ENCODE measurements at places on chromosomes 13 and 19.

DNA sequence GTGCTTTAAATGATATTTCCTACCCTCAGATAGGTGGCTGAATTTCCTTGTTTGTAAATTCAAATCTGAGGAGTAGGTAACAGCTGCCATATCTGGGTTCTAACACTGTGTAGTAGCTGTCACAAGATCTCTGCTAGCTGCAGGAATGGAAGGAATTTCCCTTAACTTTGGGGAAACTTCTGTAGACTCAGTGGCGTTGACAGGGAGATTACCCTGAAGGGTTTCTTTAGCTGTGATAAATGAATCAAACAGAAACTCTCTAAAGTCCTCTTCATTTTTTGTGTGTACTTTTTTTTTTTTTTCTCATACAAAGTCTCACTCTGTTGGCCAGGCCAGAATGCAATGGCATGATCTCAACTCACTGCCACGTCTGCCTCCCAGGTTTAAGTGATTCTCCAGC, 5.3 kb upstream of the EPSTI1 start:
- no peak for DNase-seq

DNA sequence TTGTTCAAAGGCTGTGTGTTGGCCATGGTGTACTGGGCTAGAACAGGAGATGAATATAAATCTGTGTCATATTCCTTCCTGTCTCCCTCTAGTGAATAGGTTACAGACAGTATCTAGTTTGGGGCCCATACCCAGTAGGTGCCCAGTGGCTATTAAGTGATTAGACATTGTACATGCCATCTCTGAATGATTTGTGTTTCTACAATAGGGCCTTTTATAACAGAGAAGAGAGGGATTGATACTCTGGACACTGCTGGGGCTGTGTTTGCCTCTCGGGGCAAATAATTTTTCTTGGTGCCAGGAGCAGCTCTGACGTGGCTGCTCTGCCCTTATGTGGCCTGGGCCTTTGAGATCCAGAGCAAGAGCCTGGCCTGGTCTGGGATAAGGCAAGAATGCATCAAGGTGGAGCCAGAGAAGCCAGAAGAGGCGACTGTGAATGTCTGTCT, 403.1 kb downstream of the SPRY2 start:
- DNase-seq = no peak

DNA sequence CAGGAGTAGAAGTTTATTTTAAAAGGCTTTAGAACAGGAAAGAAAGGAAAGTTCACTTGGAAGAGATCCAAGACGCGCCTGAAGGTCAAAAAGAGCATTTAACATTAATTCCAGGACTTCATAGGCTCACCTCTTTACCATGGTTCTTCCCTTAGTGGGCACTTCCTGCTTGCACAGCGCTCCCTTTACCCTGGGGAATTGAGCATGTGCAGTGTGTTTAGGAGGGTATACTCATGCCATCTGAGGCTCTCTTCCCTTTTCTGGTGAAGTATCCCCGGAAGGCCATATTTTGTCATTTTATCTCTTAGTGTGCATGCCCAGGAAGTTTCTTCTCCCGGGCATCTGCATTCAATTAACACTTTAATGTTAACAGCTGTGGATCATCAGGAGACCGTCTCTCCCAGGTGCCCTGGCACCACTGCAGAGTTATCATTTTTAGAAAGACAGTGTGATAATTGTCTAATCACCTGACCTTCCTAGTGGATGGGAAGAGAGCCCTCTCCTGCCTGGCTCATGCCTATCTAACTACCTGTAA, 66.1 kb upstream of the ABCC4 start:
- no peak for DNase-seq

GRCh38 chr13:50359041-50359367, 343.8 kb downstream of the KCNRG start:
- no peak for DNase-seq

DNA sequence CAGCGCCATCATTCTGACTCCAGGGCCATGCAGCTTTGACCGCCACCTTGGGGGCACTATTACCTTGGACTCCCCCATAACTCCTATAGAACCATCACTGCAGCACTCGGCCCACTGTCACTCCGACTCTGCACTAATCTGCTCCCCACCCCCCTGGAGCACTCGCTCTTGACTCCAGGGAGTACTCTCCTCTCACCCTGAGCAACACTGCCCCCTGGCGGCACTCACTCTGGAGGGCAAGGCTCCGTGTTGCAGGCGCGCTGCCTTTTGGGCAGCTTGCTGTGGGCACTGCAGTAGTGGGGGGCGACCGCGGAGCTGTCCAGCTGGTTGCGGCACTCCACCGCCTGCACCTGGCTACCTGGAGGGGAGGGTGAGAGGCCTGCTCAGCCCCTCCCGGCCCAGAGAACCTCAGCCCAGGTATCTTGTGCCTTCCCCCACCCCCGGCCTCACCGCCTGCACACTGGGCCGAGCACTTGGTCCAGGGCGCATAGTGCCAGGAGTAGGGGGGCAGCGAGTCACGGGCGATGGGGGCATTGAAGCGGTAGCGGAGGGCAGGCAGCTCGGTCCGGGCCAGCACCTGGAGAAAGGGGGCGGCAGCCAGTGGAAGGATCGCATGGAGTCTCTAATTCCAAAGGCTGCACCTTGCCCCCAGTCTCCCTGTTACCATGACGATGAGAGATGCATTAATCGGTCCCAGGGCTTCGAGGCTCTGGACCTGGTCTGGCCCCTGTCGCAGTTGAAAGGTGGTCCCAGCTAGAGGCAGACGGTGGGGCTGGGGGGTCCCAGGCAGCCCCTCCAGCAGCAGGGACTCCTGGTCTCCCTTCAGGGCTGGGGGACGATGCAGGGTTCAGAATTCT, 8.9 kb upstream of the MYO1F start:
- no peak for DNase-seq

- no peak for DNase-seq
Observed at GRCh38 chr19:16066611-16067104, 9.6 kb upstream of the TPM4 start.

DNA sequence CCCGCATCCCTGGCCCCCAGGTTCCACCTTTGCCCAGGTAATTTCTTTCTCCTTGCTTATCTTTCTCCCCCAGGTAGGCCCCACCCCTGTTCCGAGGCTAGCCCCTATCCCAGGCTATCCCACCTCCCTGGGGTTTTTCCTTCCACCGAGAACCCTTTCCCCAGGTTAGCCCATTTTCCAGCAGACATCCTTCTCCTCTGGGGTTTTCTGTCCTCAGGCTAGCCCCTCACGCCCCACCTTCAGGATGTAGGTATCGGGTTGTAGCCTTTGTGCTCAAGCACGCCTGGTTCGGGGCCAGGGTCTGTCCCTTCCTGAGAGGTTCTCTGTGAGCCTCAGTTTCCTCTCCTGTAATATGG, 837 bp downstream of the FSD1 start:
- DNase-seq = no peak

DNA sequence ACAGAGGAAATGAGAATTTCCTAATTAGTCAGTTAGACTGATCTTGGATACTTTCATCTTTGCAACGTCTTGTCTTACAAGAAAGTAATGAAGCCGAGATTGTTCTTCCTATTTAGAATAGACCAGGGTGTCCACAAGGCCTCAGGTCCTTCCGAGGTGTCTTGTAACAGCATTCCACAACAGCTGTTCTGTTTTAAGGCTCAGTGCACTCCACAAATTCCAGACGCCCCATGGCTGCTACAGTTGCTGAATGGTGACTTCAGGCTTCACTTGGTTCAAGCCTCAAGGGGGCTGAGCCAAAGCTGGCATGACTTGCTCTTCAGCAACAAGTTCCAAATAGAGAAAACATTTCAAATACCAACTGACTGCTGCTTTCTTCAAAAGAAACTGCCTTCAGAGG, 143.4 kb downstream of the SHISA2 start:
- DNase-seq = no peak

DNA sequence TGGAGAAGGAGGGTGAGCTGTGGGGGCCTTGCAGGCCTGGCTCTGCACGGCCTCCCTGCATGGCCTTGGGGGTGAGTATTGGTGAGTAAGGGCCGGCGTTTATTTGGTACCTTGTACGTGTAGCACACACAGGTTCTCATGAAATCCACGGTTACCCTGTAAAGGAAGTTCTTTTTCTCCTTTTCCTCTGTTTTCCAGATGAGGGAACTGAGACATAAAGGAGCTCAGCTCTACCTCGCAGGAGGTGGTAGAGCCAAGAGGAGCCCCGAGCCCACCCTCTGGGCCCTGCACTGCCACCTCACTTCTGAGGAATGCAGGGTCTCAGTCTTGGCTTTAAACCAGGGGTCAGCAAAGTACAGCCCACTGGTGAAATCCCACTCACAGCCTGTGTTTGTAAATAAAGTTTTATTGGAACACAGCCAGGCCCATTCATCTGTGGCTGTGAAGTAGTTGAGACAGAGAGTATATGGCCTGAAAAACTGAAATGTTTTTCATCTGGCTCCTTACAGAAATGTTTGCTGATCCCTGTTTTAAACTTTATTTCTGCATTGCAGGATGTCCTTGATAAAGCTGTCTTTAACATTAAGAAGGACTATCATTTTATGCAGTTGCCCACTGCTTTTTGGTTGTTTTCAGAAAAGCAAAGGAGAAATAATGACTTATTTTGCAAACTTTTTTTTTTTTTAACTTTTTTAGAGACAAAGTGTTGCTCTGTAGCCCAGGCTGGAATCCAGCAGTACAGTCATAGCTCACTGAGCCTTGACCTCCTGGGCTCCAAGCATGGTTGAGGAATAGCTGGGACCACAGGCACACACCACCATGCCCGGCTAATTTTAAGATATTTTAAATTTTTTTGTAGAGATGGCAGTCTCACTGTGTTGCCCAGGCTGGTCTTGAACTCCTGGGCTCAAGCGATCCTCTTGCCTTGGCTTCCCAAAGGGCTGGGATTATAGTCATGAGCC, 6.4 kb downstream of the EPN1 start:
- no peak for DNase-seq

DNA sequence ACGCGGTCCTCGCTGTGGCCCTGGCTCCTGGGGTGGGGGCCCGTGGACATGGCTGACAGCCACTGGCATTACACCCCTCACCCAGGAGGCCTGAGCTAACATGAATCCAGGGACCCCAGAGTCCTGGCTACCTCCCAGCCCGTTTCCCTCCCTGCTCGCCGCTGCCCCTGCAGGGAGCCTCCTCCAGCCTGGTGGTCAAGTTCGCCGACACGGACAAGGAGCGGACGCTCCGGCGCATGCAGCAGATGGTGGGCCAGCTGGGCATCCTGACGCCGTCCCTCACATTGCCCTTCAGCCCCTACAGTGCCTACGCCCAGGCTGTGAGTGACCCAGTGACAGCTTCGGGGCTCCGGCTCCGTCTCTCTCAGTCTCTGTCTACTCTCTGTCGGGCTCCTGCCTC, 56.6 kb downstream of the CELF5 start:
- no peak for DNase-seq

DNA sequence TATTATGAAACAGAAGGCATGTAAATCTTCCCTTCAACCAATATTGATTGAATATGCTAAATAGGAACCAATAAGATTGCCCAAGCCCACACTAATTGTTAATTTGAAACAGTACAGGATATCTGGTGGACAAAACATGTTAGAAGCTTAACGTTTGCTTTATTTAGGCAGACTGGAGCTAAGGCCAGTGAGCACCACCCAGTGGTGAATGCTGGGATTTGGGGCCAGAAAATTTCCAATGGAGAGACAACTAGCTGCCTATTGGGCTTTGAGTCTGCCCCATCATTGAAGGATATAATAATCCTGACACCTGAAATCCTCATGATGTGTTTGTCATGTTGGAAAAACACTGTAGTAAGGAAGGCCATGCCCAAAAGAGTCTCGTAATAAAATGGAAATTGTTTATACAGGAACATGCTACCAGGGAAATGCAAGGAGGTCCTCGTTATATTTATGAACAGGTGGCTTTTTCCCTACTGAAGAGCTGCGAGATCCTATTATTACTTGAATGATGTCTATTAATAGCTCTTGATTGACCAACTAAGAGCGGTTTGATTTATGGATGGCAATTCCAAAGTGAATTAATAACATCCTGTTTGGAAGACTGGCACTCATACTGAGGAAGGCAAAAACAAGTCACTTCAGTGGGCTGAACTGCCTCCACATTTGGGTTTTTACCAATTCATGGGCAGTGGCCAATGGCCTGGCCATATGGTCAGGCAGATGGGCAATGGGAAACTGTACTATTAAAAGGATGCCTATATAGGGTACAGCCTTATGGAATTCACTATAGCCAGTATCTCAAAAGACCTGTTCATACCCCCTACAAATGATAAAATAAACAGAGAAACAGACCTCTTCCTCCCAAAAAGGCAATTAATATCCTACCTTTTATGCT, 8.7 kb downstream of the SIGLECL1 start:
- DNase-seq = no peak

DNA sequence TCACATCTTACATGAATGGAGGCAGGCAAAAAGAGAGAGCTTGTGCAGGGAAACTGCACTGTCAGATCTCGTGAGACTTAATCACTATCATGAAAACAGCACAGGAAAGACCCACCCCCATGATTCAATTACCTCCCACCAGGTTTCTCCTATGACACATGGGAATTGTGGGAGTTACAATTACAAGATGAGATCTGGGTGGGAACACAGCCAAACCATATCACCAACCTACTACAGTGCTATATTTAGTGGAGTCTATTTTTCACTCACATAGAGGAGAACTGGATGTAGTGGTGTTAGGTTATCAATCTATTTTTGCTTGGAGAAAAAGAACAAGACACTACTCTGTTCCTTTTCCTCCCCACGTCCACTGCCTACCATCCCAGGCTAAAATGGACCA, 276.6 kb downstream of the KCTD12 start:
- DNase-seq = no peak

GRCh38 chr19:45321848-45322247, 827 bp downstream of the CKM start:
- no peak for DNase-seq

DNA sequence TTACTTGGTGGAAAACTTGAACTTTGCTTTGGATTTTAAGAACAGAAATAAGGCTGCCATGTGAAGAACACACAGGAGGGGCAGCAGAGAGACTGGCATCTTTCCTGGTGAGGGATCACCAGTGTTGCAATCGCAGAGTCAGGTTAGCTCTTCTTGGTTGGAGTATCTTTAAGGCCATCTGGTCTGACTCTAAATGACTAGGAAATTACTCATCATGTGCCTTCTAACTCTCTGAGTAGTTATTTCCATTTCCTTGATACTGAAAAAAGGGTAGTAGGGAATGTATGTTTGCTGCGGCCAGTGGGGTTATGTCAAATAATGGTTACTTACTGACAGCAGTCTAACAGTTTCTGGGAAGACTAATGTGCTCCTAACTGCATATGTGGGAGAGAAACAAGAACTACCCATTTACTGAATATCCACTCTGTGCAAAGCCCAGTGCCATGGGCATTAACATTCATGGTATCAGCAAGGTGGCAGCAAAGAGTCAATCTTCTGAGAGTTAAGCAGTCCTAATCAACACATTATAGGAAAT, 122.1 kb downstream of the COG6 start:
- DNase-seq = peak; percentile 83

- no peak for DNase-seq
Observed at GRCh38 chr13:20227288-20227687, 4.8 kb downstream of the GJB6 start.

GRCh38 chr13:111518161-111518792, 197.8 kb downstream of the TEX29 start:
- DNase-seq = no peak
